Ureter (tissue), 1 donor: ENCODE measurements at places on chromosomes 3 and 15. TPM values are rescaled to one million over a fixed set of nuclear protein-coding genes. Genes with fewer than 3 reads are reported as not detected.

Gene GABRG3
- total RNA-seq, result 1.6 TPM

Gene TUSC7
- total RNA-seq, result not detected

DNA sequence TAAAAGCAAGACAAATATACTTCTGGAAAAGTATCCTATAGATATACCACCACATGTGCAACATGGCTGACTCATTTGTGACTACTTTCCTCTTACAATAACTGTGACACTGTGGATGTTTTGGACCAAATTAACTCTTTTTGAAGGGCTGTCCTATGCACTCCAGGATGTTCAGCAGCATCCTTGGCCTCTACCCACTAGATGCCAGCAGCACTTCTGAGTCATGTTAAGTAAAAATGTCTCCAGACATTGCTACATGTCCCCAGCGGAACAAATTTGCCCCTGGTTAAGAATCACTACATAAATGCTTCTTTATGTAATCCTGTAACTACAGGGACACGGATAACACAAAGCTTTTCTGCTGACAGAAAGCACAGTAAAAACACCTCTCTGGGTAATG lies 32.0 kb downstream of the RUVBL1 start:
- no peak for DNase-seq

DNA sequence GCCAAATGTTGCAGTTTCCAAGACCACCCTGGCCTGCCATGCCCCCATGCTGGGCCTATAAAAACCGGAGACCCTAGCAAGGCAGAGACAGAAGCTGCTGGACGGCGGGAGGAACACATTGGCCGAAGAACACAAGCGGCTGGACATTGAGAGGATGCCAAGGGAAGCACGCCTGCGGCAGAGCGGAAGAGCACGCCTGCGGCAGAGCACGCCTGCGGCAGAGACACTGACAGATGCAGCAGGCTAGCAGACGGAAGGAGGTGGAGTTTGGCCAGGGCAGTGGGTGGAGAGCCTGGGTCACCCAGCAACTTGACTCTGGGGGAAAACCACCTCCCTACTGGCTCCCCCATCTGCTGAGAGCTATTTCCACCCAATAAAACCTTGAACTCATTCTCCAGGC lies 322.3 kb upstream of the TBL1XR1 start:
- no peak for DNase-seq

Gene LXN
- total RNA-seq, result 18.2 TPM

DNA sequence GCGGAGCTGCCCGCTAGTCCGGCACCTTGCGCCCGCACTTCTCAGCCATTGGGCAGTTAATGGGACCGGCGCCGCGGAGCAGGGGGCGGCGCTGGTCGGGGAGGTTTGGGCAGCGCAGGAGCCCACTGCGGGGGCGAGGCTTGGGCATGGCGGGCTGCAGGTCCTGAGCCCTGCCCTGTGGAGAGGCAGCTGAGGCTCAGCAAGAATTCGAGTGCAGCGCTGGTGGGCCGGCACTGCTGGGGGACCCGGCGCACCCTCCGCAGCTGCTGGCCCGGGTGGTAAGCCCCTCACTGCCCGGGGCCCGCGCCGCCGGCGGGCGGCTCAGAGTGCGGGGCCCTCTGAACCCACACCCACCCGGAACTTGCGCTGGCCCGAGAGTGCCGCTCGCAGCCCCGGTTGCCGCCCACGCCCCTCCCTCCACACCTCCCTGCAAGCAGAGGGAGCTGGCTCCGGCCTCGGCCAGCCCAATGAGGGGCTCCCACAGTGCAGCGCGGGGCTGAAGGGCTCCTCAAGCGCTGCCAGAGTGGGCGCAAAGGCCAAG lies 835.0 kb downstream of the TBL1XR1 start:
- no peak for DNase-seq

Gene CD80
- 0.26 TPM for total RNA-seq

Gene SCN11A
- total RNA-seq, result 34.5 TPM

GRCh38 chr3:144756704-144757440 lies 785.2 kb downstream of the DIPK2A start:
- no peak for DNase-seq

DNA sequence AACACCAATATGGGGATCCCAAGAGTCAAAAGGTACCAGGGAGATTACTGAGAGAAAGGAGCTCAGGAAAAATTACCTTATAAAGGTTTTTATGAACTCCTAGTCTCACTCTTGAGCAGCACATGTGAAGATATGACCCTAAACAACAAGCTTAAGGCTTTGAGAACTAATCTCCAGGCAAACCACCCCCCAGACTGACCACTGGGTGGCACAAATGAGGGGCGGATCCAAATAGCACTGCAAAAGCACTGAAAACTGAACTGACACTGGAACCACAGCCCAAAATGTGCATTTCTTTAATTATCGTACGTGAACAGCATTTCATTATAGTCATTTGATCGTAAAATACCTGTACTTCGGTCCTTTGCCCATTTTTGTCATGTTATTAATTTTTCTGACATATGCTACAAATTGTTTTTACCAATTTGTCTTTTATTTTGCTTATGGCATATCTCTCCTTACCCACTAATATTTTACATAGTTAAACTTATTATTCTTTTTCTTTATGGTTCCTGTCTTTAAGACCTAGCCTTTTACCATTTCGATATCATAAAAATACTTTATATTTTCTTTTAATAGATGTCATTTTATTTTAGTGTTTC lies 31.5 kb upstream of the TFDP2 start:
- no peak for DNase-seq

Gene SAMMSON
- total RNA-seq, result not detected

DNA sequence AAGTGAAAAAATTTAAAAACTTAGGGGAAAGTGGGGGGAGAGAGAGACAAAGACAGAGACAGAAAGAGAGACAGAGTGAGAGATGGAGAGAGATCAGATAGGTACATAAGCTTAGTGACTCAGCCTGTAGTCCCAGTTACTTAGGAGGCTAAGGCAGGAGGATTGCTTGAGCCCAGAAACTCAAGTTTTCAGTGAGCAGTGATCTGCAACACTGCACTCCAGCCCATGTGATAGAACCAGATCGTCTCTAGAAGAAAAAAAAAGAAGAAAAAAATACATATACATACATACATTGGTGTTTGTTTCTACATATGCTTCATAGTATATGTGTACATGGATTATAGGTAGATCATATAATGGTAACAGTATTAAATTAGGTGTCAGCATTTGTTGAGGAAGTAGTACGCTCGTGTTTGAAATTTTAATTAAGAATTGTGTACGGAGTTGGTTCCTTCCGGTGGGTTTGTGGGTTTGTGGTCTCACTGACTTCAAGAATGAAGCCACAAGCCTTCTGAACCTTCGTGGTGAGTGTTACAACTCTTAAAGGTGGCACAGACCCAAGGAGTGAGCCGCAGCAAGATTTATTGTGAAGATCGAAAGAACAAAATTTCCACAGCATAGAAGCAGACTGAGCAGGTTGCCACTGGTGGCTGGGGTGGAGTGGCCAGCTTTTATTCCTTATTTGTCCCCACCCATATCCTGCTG lies 38.3 kb upstream of the SNRPN start:
- DNase-seq, result no peak

DNA sequence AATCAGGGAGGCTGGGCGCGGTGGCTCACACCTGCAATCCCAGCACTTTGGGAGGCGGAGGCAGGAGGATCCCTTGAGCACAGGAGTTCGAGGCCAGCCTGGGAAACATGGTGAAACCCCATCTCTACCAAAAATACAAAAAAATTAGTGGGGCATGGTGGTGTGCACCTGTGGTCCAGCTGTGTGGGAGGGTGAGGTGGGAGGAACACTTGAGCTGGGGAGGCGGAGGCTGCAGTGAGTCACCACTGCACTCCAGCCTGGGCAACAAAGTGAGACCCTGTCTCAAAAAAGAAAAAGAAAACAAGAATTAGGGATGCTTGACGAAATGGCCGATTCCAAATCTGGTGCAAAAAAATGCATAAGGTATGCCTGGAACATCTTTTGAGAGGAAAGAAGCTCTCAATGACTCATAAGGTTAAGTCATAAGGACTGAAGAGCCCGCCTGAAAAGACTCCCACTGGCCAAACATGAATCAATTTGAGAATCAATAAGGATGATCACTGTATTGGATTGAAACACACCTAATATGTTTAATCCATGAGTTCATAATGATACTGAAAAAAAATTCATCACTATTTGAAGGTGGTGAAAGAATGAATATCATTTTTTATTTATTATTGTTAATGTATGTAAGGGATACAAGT lies 27.7 kb downstream of the BLM start:
- DNase-seq, result no peak

DNA sequence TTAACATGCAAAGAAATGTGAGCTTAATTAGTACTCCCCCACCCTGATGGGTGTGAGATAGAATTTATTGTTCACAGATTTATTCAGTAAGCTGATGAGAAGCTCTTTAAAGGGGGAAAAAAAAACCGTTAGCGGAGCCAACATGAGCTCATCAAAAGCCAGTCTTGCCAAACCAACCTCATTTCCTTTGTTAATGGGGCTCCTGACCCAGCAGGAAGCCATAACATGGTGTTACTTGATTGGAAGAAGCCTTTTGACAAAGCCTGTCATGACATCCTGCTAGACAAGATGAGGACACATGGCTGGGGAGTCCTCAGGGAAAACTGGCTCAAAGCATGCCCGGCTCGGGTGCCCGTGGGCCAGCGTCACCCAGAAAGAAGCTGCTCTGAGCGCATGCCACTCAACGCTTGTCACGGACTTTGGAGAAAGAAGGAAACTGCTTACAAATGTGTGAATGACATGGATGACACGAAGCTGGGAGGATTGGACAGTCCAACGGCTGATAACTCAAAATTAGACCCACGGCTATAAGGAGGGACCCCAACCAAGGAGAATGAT lies 64.6 kb downstream of the SLCO2A1 start:
- no peak for DNase-seq

Gene LRRC34
- 4.5 TPM for total RNA-seq

DNA sequence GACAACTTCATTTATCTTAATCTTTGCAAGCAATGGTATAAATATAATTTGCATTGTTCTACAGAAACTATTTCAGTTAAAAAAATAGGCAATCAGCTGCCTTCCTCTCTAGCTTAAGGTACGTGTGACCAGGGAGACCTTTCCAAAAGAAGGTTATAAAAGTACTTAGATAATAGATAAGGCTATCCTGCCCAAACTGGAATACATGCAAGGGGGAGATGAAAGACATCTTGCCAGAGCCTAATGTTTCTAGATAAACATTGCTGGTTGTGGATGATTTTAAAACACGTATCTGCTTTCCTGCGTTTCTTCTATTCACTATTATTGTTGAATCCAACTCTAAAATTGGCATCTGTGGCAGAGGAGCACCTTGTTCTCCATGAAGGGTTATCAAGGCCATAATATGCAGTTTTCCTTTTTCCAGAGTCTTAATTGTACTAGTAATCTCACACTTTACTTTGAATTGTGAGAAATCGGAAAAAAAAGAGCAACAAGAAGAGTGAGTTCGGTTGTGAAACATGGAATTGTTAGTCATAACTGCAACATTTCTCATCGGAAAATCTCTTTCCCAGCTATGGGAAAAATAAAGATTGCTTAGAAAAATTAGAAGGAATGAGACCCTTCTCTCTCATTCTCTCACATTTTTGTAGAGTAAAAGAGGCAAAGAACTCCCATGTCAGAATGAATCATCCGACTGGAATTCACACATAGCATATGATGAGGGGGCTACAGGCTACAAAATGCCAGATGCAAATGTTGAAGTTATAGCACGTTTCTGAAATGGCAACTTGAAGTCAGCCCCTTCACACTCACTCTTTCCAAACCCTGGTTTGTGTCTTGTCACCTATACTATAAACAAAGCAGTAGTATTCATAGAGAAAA lies 936.1 kb upstream of the NR2F2 start:
- no peak for DNase-seq

DNA sequence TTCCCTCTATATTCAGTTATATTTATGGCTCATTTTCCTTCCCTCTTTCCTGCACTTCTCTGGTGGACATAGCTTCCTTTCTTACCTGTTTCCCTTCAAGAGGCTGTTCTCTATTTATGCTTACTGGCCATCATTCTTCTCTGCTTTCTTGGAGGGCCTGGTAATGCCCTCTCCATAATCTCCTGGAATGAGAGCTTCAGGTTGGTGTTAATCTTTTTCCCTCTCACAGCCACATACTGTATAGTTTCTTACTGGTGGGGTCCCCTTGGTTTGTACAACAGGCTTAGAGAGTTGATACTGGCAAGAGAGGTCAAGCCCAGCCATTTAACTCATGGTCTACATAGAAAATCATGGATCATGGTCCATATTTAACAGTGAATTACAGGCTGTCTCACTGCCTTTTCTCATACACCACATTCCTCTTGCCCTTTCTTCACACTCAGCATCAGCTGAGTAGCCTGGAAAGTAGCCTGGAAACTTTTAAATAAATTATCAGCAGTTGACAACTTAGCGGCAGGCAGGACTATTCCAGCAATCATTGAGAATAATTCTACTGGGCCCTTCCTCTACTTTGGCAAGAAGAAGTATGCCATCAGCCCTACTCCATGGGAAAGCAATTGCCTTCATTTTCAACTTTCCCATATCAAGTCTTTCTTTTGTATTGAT lies 38.0 kb upstream of the DPH6 start:
- no peak for DNase-seq

- DNase-seq, result no peak
Measured at GRCh38 chr3:73581134-73581846, 43.5 kb downstream of the PDZRN3 start.

DNA sequence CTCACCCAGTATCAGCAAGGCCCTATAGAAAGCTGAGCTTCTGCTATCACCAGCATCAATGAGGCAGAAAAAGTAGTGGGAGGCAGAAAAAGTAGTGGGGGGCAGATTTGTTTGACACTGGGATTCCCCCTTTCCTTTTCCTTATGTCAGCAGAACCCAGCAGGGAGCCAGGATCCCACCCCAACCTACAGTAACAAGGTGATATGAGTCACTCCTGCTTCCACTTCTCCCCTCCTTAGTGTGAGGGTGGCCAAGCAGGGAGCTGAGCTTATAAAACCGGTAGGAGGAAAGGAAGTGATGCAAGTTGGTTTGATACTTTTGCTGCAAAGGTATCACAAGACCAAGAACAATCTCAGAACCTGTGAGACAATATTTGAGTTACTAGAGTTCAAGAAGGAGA lies 128.7 kb downstream of the SCAPER start:
- no peak for DNase-seq

Gene SERINC4
- total RNA-seq, result 0.34 TPM

Gene NAALADL2
- 59.2 TPM for total RNA-seq

Gene FETUB
- total RNA-seq, result not detected

DNA sequence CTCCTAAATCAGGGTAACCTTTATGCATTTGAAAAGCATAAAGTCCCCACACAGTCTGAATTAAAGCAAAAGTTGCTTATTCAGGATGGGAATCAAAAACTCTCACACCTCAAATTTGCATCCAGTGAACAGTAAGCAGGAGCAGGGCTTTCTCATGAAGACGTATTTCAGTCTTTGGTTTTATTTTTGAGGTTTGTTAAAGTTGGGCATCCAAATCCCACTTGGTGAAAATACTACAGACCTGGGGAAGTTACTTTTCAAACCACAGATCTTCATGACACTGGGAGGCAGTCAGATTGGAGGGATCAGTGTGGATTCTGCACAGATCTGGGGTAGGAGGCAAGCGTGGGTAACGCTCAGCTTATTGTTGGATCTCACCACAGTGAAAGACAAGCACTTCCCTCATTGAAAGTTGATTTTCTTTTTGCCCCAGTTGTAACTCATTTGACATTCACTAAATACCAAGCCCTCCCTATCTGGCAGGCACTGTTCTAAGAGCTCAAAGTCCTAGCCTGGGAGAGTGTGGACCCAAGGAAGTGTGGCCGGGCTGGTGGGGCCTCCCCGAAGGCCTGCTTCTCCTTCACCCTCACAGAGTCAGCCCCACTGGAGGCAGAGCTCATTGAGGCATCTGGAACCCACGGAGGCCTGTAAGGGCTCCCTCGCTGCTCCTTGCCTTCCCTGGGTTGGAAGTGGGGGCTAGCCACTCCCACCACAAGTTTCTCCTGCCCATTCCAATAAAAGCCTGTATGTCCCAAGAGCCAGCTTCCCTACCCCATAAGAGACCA lies 783 bp upstream of the ISG20 start:
- no peak for DNase-seq
